ENCODE measurements at places on chromosomes 6 and 20. TPM values are rescaled to one million over a fixed set of nuclear protein-coding genes. Genes with fewer than 3 reads are reported as not detected.

DNA sequence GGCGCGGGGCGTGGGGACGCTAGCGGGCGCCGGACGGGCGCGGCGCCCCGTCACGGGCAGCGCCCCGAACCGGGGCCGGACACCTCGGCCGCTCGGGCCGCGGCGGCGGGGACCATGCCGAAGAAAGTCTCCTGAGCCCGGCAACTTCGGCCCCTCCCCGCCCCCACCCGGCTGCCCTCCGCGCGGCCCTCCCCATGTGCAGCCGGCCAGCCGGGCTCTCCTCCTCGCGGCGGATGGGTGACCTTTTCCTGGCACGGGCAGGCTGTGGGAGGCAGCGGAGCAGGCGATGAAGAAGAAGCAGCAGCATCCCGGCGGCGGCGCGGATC lies 278 bp downstream of the UST start:
- DNase-seq, result no peak

GRCh38 chr6:142444376-142444775 lies 142.6 kb downstream of the ADGRG6 start:
- no peak for DNase-seq

TRIM40 gene
- polyA plus RNA-seq, result not detected

TINAG gene
- polyA plus RNA-seq, result 41.1 TPM

KCNK16 gene
- not detected for polyA plus RNA-seq

- DNase-seq, result no peak
Observed at GRCh38 chr6:107266563-107266962, 151.2 kb upstream of the BEND3 start.

PPP1R3G gene
- 1.5 TPM for polyA plus RNA-seq

WASF1 gene
- polyA plus RNA-seq, result 49.0 TPM

DNA sequence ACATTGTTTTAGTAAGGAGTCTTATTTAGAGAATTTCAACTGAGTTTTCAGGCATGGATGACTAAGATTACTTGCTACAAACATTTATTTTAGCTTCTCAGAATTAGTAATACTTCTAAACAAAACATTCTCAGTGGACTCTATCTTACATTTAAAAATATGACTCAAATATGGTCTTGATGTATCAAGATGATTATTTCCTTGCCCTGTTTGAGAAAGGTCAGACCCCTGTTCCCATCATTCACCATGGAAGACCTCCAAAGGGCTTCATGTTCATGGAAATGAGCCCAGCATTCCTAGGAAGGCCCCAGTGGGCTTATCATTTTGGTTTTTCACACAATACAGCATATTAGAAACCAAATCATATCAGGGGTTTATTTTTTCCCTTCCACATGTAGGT lies 24.6 kb upstream of the TRPC4AP start:
- no peak for DNase-seq

GRCh38 chr20:38806855-38807655 lies 1.6 kb downstream of the PPP1R16B start:
- DNase-seq, result no peak

SCP2D1 gene
- polyA plus RNA-seq, result not detected

DNA sequence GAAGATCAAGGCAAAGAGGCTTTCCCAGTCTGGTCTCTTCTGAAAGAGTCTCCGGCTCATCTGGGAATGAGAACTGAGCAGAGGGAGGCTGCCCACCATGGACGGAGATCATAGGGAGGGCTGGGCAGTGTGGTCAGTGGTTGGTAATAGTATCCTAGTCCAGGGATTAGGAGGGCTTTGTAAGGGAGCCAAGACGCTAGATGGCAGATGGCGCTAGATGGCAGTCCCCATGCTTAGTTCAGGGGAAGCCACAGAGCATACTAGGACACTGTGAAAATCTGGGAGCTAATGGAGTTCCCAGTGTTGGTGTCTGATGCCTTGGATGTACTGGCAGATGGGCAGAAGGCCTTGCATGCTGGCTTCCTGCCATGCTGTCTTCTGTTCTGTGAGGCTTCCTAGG lies 21.7 kb upstream of the DAAM2 start:
- DNase-seq, result no peak

DNA sequence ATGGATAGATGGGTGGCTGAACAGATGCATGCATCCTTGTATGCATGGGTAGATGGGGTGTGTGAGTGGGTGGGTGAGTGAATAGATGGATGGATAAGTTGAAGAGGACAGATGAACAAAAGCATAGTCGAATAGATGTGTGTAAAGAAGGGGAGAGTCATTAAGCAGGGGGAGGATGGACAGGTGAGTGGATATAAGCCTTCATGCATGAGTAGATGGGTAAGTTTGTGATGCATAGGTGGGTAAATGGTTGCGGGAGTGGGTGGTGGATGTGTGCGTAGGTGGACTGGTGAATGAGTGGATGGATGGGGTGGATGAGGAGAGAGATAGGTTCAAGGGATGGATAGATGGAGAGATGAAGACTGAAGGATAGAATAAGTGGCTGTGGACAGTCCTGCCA lies 29.6 kb downstream of the HLA-DPB1 start:
- DNase-seq, result no peak

C6orf141 gene
- 0.21 TPM for polyA plus RNA-seq

KIF25 gene
- 0.82 TPM for polyA plus RNA-seq

- no peak for DNase-seq
Observed at GRCh38 chr6:53441035-53441493, 92.3 kb upstream of the ELOVL5 start.

GRCh38 chr6:109782491-109782999 lies 91.4 kb downstream of the FIG4 start:
- no peak for DNase-seq

DNA sequence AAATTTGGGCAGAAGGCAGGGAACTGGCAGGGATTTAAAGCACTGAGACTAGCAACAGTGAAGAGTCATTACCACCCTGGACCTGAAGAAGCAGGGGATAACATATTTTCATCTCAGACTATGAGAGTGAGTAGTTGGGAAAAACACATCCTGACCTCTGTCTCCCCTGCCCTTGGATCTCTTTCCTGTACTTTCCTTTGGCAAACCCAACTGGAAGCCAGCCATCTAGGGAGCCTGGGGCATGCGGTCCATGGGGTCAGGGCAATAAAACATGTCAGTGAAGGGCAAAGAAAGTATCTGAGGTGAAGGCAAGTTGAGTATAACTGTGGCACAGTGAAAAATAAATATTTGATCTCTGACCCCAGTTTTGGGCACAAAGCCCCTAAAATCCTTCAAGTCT lies 698.2 kb downstream of the DOK5 start:
- DNase-seq, result no peak
